ENCODE measurements at places on chromosomes 5 and 9. TPM values are rescaled to one million over a fixed set of nuclear protein-coding genes. Genes with fewer than 3 reads are reported as not detected.

Gene TAF1L
- total RNA-seq: under 0.01 TPM

Gene TMEM232
- 0.75 TPM for total RNA-seq

Gene ZNF618
- 9.7 TPM for total RNA-seq

Gene FABP6
- not detected for total RNA-seq

Gene SLC45A2
- total RNA-seq: not detected

Gene DRD1
- not detected for total RNA-seq
